ENCODE measurements at places on chromosomes 7 and 10. TPM values are rescaled to one million over a fixed set of nuclear protein-coding genes. Genes with fewer than 3 reads are reported as not detected.

GRCh38 chr10:46019569-46020343, 10.7 kb downstream of the NCOA4 start:
- peak overlapping the region; percentile 69 for H3K27ac ChIP-seq
- no peak for DNase-seq
- H3K4me3 ChIP-seq: peak overlapping the region; percentile 1
- no peaks in the 10 kb centered on the region for H3K27me3 ChIP-seq
- peaks cover 62% of the 10 kb centered on the region for H3K4me1 ChIP-seq
- peaks cover 23% of the 10 kb centered on the region for H3K36me3 ChIP-seq

GRCh38 chr7:144997512-144997911, 161.7 kb upstream of the TPK1 start:
- H3K27ac ChIP-seq: no peak overlapping the region
- no peak overlapping the region for H3K4me3 ChIP-seq
- no peaks in the 10 kb centered on the region for H3K36me3 ChIP-seq
- H3K4me1 ChIP-seq: no peaks in the 10 kb centered on the region
- no peak for DNase-seq

- no peaks in the 10 kb centered on the region for H3K4me1 ChIP-seq
- H3K36me3 ChIP-seq: no peaks in the 10 kb centered on the region
- DNase-seq: no peak
- H3K27me3 ChIP-seq: no peaks in the 10 kb centered on the region
Measured at GRCh38 chr10:82498976-82499375, 624.0 kb downstream of the NRG3 start.

Gene RTKN2
- total RNA-seq: 93.7 TPM
